Chondrocyte (in vitro differentiated cells): ENCODE measurements at places on chromosomes 2 and 18. TPM values are rescaled to one million over a fixed set of nuclear protein-coding genes. Genes with fewer than 3 reads are reported as not detected.
A peak's percentile ranks its signal among the peaks of the same experiment; 100 is the strongest.

Gene CEBPZ
- 30.4 to 45.6 TPM (median 31.1 TPM) in 3 replicates for total RNA-seq

Gene ZC3H8
- 3.9 to 6.4 TPM (median 5.6 TPM) in 3 replicates for total RNA-seq

Gene ATP6V1C2
- total RNA-seq, result not detected in 3 replicates

Gene TMEM37
- total RNA-seq, result 0.36 to 1.1 TPM (median 0.77 TPM) in 3 replicates

Gene SLC14A1
- total RNA-seq, result 0.25 TPM in 1 of 3 replicates, not detected in the others

Gene RETSAT
- 35.6 to 40.3 TPM (median 36.3 TPM) in 3 replicates for total RNA-seq

Gene GAL3ST2
- total RNA-seq, result 0.52 to 1.3 TPM in 2 of 3 replicates, not detected in the other

Gene SOCS6
- 16.4 to 18.5 TPM (median 17.3 TPM) in 3 replicates for total RNA-seq

Gene ASTL
- not detected in 3 replicates for total RNA-seq

DNA sequence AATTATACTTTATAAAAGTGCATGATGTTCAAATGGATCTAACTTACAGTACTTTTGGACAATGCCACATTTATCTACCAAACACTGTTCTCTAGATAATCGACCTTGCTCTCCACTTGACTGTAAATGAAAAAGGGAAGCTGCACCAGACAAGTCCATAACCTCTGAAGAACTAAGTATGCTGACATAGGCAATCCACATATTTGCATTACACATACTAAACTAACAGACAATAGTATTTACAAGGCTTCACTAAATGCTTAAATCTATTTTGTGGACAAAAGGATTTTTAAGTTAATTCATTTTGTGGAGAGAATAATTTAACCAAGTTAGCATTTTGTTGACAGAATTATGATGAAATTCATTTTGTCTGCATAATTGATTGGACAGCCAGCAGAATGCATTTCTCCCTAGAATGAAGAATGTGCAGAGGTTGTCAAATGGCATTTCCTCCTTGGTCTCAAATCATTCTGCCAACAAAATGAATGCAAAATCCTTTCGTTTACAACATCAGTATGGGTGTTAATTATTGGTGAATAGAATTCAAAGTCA is 520.9 kb downstream of the CPS1 start:
- no peaks in the 10 kb centered on the region for H3K36me3 ChIP-seq
- peaks cover 4% of the 10 kb centered on the region for H3K27me3 ChIP-seq
- no peak overlapping the region for H3K27ac ChIP-seq
- DNase-seq, result no peak
- no peaks in the 10 kb centered on the region for H3K4me1 ChIP-seq

- H3K36me3 ChIP-seq, result peaks cover 4% of the 10 kb centered on the region
- no peak overlapping the region for H3K4me3 ChIP-seq
- peaks cover 53% of the 10 kb centered on the region for H3K4me1 ChIP-seq
Observed at GRCh38 chr2:213089438-213089837, 62.0 kb downstream of the IKZF2 start.

DNA sequence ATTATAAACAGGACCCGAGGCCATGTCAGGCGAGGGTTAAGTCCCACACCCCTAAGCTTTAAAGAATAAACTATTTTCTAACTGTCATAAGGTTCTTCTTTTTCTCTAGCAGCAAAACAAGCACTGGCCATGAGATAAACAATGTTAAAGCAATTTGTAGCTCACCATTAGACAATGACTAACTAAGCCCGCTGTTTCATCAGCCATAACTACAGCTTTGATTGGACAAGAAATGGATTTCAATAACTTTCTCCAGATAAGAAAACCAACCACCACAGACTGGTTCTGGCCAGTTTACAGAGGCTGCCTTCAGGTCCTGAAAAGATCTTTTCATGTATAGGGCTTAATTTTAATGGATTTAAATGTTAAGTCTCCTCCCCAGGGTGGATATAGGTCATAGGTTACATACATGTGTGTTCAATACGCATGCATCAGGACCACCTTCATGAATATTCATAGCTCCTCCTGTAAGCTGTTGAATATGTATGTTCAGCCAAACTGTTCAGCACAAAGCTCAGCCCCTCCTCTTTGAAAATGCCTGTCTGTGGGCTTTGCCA is 108.7 kb upstream of the RAB6C start:
- no peak overlapping the region for H3K27ac ChIP-seq
- DNase-seq, result no peak
- H3K36me3 ChIP-seq, result no peaks in the 10 kb centered on the region
- peaks cover 2% of the 10 kb centered on the region for H3K27me3 ChIP-seq
- H3K4me1 ChIP-seq, result no peaks in the 10 kb centered on the region

DNA sequence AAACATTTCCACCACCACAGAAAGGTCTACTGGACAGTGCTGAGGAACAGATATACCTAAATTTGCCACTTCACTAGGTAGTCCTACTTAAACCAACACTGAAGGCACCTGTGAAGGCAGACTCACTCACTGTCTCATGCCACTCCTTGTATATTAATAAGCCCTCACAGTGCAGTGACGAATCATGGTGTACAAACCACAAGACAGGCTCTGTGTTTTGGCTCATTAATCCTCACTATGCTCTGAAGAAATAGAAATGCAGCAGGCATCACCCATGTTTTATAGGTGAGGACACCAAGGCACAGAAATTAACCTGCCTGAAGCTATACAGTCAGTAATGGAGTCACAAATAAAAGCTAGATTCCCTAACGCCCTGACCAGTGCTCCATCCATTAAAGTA is 44.3 kb downstream of the BARD1 start:
- H3K4me3 ChIP-seq, result no peak overlapping the region
- peaks cover 17% of the 10 kb centered on the region for H3K36me3 ChIP-seq
- no peak overlapping the region for H3K27ac ChIP-seq
- no peaks in the 10 kb centered on the region for H3K27me3 ChIP-seq

DNA sequence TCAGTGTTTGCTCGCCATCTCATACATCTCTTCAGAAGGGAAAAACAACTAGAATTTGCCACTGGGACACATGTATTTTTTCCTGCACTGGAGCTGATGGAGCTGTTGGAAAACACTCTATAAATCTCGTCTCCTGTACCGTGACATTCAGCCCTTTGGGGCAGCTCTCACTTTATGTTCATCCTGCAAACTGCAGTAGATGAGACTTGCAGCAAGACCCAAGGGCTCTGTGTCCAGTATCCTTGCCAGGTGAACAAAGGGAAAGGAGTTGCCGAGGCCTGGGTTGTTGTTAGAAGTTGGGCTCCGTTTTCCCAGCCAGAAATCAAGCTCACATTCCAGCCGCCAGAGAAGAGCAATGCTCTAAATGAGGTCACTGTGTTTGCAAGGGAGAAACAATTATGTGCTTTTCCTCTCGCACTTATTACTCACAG is 285.1 kb downstream of the SLC4A3 start:
- H3K27me3 ChIP-seq, result no peaks in the 10 kb centered on the region
- DNase-seq, result no peak
- no peak overlapping the region for H3K27ac ChIP-seq
- no peak overlapping the region for H3K4me3 ChIP-seq

GRCh38 chr2:172525601-172526000 is 30.3 kb upstream of the PDK1 start:
- no peak overlapping the region for H3K4me3 ChIP-seq
- DNase-seq, result no peak
- H3K27ac ChIP-seq, result no peak overlapping the region
- peaks cover 11% of the 10 kb centered on the region for H3K36me3 ChIP-seq
- H3K27me3 ChIP-seq, result no peaks in the 10 kb centered on the region

GRCh38 chr2:9757501-9758264 is 85.6 kb upstream of the TAF1B start:
- no peaks in the 10 kb centered on the region for H3K36me3 ChIP-seq
- no peak for DNase-seq
- peak overlapping the region; percentile 59 for H3K27ac ChIP-seq
- peaks cover 12% of the 10 kb centered on the region for H3K27me3 ChIP-seq

DNA sequence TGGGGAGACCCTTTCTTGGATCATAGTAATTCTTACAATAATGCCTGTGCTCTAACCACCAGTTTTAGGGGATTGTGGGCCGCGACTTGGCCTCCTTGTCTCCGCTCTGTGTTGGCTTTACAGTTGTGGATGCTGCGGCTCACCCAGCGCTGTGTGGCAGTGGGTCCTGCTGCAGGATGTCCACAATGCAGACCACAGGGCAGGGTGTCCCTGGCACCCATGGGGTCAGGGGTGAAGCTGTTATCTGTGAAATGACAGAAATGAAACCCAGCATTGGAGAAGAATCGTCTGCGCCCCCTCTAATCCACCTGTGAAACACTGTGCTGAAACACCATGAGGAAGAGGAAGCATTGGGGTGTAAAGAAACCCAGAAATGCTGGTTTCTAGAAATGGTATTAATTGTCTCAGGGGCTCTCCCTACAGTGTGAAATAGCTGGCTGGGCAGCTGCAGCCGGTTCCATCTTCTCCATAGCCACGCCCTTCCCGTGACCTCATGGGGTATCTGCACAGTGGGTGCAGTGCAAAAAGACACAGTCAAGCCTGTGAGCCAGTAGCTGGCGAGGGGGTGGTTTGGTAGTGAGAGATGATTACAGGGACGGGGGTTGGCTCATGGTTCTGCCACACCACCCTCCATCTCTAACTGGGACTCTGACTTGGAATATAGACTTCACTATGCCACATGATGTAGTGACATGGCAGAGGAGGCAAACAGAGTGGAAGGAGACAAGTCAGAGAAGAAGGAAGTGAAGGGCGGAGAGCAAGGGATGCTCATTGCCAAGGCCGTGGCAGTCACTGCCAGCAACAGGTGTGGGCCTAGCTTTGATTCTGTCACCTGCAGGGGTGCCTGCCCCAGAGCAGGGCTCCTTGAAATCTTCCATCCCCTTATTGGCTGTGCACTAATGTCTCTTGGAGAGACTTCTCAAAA is 16.2 kb downstream of the INPP4A start:
- no peak for DNase-seq
- no peaks in the 10 kb centered on the region for H3K36me3 ChIP-seq
- H3K27ac ChIP-seq, result no peak overlapping the region
- no peaks in the 10 kb centered on the region for H3K27me3 ChIP-seq
- H3K4me3 ChIP-seq, result no peak overlapping the region

- H3K27me3 ChIP-seq, result peaks cover 23% of the 10 kb centered on the region
- H3K4me3 ChIP-seq, result no peak overlapping the region
- no peaks in the 10 kb centered on the region for H3K36me3 ChIP-seq
- H3K27ac ChIP-seq, result no peak overlapping the region
- no peaks in the 10 kb centered on the region for H3K4me1 ChIP-seq
- DNase-seq, result no peak
Observed at GRCh38 chr18:50131591-50131990, 63.4 kb downstream of the MYO5B start.

- no peak overlapping the region for H3K4me3 ChIP-seq
- no peaks in the 10 kb centered on the region for H3K27me3 ChIP-seq
- H3K36me3 ChIP-seq, result peaks cover 4% of the 10 kb centered on the region
- peaks cover 83% of the 10 kb centered on the region for H3K4me1 ChIP-seq
- H3K27ac ChIP-seq, result peak overlapping the region; percentile 100
Observed at GRCh38 chr2:9286554-9287399, 80.2 kb downstream of the ASAP2 start.

- no peak for DNase-seq
- H3K27ac ChIP-seq, result no peak overlapping the region
- no peaks in the 10 kb centered on the region for H3K27me3 ChIP-seq
- H3K4me3 ChIP-seq, result no peak overlapping the region
- peaks cover 26% of the 10 kb centered on the region for H3K36me3 ChIP-seq
- peaks cover 4% of the 10 kb centered on the region for H3K4me1 ChIP-seq
Observed at GRCh38 chr2:71597756-71598155, 144.4 kb downstream of the DYSF start.

DNA sequence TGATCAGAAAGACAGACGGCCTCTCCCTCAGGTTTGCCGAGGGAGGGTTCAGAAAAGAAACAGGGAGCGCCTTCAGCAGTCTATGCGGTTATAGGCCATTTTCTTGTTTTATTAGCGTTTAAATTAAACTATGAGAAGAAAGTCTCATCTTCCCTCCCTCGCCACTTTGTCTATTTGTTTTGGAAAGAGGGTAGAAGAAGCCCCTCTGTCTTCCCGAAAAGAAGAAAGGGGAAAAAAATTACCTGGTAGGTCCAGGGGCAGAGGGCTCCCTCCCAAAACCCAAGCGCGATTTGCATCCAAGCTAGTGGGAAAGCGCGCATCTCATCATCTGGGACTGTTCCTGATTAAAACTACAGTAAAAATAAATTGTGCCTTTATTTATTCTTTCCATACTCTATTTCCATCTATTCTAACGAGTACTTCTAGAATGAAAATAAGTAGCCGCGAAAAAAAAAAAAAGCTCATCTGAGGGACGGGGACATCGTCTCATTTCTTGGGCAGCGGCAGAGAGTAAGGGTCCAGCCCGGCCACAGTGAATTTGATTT is 2.4 kb downstream of the PAX8 start:
- H3K4me3 ChIP-seq, result no peak overlapping the region
- no peaks in the 10 kb centered on the region for H3K36me3 ChIP-seq
- peaks cover 54% of the 10 kb centered on the region for H3K27me3 ChIP-seq

GRCh38 chr2:7096726-7097352 is 179.6 kb downstream of the RNF144A start:
- H3K27ac ChIP-seq, result no peak overlapping the region
- H3K36me3 ChIP-seq, result no peaks in the 10 kb centered on the region
- no peak for DNase-seq
- peak overlapping the region; percentile 35 for H3K4me3 ChIP-seq
- no peaks in the 10 kb centered on the region for H3K27me3 ChIP-seq
- H3K4me1 ChIP-seq, result peaks cover 38% of the 10 kb centered on the region

DNA sequence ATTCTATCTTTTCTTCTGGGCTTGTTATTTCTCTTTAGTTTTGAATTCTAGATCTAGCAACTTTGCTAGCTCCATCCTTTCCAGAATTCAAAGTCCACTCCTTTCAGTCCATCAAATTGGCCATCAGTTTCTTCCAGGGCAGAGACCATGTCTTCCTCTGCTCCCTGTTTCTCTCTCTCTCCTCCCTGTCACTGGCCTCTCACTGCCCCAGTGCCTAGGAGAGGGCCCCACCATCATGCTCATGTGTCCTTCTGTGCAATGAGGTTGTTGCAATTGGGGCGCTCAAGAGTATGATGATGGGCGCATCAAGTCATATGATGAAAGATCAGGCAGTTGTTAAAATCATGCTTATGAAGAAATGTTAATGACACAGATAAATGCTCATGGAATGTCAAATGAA is 159.2 kb upstream of the HS6ST1 start:
- H3K27me3 ChIP-seq, result peaks cover 5% of the 10 kb centered on the region
- H3K4me3 ChIP-seq, result no peak overlapping the region
- no peak overlapping the region for H3K27ac ChIP-seq

DNA sequence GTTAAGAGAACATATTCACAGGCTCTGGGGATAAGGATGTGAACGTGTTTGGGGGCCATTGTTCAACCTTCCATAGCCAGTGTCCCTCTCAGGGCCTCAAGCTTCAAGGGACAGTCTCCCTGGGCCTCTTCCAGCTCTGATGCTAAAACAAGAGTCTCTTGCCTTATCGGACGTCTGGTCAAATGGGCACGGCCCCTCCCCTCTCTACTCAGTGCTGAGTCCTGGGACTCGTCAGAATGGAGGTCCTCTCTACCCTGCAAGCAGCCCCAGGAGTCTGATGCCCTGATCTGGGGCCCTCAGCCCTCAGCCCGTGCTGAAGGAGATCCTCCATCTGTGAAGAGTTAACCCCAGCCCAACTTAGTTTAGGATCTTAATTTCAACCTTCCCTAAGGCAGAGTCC is 198.2 kb downstream of the ZFP36L2 start:
- H3K36me3 ChIP-seq, result no peaks in the 10 kb centered on the region
- DNase-seq, result peak; percentile 60
- no peak overlapping the region for H3K4me3 ChIP-seq
- H3K27me3 ChIP-seq, result no peaks in the 10 kb centered on the region
- H3K27ac ChIP-seq, result no peak overlapping the region
